ENCODE measurements at places on chromosomes 6 and 20.

- DNase-seq: no peak
Measured at GRCh38 chr6:149990661-149991471, 27.1 kb downstream of the ULBP1 start.

DNA sequence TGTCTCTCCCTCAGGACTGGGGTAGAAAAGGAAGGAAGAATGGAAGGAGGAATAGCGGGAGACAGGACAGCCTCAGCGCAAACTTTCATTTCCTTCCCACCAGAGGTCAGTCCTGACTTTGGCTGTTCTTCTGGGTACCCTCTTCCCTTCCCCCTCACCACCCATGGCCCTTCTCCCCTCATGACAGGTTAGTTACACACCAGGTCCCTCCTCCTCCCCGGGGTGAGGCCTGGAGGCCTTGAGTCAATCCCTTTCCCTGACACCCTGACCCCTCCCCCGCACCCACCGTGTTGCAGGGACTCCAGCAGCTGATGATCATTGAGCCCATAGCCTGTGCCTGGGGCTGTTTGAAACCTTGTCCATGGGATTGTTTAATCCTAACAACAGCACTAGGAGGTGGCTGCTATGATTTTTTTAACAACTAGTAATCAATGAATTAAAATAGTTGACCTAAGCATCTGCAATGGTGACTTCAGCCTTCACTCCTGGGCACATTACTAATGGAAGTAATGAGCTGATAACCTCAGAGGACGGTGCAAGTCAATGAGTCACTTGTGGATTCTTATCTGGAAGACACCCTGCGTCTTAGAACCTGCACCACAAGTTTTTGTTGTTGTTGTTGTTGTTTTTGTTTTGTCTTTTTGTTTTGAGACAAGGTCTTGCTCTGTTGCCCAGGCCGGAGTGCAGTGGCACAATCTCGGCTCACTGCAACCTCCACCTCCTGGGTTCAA is 46.6 kb upstream of the CCDC167 start:
- no peak for DNase-seq

- no peak for DNase-seq
Measured at GRCh38 chr20:45893831-45894230, 2.7 kb downstream of the CTSA start.

DNA sequence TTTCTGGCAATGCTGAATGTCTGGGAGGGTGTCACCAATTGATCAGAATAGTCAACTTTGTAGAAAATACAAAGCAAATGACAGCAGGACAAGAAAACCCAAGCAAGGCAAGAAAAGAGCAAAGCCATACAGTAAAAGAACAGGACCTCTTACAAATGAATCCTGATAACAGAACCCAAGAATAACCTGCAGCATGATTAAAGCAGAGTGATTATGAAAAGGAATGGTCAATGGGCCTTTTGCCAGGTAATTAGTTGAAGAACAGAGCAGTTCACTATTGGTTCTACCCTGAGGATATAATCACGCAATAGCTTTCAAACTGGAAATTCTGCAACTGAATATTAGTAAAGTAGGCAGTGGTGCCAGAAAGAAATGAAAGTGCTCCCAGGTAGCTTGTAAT is 319.8 kb downstream of the FRK start:
- DNase-seq: no peak

Measured in esophagus squamous epithelium (tissue), 5 donors.